Testis (tissue), 5 donors: ENCODE measurements at places on chromosomes 11 and 22. TPM values are rescaled to one million over a fixed set of nuclear protein-coding genes. Genes with fewer than 3 reads are reported as not detected.

DNA sequence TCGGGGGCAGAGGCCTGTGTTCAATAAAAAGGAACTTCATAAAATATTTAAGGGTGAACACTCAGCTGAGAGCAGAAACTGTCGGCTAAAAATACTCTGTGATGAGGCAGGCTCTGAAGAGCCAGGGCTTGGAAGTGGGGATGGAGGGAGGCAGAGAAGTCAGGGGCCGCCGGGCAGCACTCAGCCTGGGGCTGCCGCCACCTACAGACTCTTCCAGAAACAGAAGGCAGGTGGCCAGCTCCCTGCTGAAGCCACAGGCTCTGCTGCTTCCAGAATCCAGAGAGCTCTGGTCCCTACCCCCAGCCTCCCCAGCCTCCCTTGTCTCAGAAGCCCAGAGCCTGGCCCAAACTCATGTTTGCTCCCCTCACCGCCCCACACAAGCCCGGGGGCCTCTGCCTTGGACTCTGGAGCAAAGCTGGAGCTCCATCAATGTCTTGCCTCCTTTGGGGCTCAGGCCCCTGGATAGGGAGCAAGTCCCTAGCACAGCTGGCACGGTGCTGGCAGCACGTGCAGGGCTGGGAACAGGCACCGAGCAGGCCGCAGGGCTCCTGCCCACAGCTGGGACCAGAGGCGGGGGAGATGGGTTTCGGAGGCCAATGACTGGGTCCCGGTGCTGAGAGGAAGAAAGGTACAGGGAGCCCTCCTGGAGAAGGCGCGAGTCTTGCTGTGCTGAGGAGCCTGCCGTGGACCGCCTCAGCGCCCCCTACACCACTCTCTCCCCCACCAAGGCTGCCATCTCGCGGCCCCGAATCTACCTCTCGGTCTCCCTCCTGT is 8.2 kb downstream of the LRFN4 start:
- no peak overlapping the region for H3K4me3 ChIP-seq
- no peaks in the 10 kb centered on the region for H3K27me3 ChIP-seq
- no peaks in the 10 kb centered on the region for H3K4me1 ChIP-seq
- no peak for DNase-seq
- H3K27ac ChIP-seq, result no peak overlapping the region
- no peaks in the 10 kb centered on the region for H3K36me3 ChIP-seq

- H3K27me3 ChIP-seq, result no peaks in the 10 kb centered on the region
- DNase-seq, result no peak
- H3K4me3 ChIP-seq, result no peak overlapping the region
- H3K4me1 ChIP-seq, result no peaks in the 10 kb centered on the region
- H3K27ac ChIP-seq, result no peak overlapping the region
Observed at GRCh38 chr22:22552630-22553029, 6.4 kb downstream of the PRAME start.

GAB2 gene
- total RNA-seq, result 9.2 TPM

GRCh38 chr11:108647701-108648527 is 17.0 kb upstream of the DDX10 start:
- peak; percentile 82 for DNase-seq
- no peak overlapping the region for H3K27ac ChIP-seq
- no peak overlapping the region for H3K4me3 ChIP-seq
- no peaks in the 10 kb centered on the region for H3K27me3 ChIP-seq
- H3K36me3 ChIP-seq, result no peaks in the 10 kb centered on the region

APOBEC3B gene
- total RNA-seq, result 2.0 TPM
